SJSA1 (cell line): ENCODE measurements at places on chromosomes 6 and 20. TPM values are rescaled to one million over a fixed set of nuclear protein-coding genes. Genes with fewer than 3 reads are reported as not detected.
A peak's percentile ranks its signal among the peaks of the same experiment; 100 is the strongest.

DNA sequence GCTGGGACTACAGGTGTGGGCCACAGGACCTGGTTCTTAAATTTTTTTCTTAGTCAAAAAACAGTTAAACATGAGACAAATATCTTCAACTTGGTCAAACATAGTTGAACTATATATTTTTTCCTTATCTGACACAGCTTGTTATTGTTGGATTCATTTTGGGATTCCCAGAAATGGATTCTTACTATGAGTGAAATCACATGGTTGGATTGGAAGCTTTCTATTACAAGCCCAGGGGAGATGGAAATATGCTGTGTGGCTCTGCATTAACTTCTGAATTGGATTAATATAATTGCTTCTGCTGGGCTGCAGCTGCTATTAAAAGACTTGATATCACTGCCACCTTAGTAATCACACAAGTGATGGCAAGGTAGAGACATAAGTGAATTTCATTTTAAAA is 126.4 kb upstream of the DUSP22 start:
- no peak for DNase-seq

- DNase-seq = no peak
These were observed 65.6 kb upstream of the ARMH2 start for GRCh38 chr6:24864343-24864742.

- no peak for DNase-seq
These were observed 11.0 kb downstream of the PANK2 start for GRCh38 chr20:3900187-3900604.

- no peak for DNase-seq
These were observed 27.6 kb downstream of the NCOA5 start for GRCh38 chr20:46062151-46062550.

GRCh38 chr20:57702091-57702490 is 7.7 kb downstream of the PMEPA1 start:
- DNase-seq = no peak

The PAK5 gene
- not detected in 2 replicates for total RNA-seq

DNA sequence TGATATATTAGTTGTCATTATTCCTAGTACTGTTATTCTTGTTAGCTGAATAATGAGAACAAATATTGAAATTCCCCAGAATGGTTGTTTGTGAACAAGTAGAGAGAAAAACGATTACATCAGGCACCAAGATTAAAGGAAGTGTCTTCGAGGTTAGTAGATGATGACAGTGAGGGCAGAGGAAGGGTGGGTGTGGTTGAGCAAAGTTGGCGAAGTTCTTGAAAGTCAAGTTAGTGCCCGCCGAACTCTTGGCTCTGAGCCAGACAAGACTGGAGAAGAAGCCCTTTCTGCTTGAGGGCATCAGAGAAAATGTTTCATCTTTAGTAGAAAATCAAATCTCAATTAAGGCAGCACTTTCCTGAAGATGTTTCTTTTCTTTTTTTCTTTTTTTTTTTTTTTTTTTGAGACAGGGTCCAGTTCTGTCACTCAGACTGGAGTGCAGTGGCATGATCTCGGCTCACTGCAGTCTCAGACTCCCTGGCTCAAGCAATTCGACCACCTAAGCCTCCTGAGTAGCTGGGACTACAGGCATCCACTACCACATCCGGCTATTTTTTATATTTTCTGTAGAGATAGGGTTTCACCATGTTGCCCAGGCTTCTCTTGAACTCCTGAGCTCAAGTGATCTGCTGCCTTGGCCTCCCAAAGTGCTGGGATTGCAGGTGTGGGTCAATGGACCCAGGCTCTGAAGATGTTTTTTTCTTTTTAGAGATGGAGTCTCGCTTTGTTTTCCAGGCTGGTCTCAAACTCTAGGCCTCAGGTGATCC is 77.1 kb downstream of the SGK1 start:
- DNase-seq = no peak

DNA sequence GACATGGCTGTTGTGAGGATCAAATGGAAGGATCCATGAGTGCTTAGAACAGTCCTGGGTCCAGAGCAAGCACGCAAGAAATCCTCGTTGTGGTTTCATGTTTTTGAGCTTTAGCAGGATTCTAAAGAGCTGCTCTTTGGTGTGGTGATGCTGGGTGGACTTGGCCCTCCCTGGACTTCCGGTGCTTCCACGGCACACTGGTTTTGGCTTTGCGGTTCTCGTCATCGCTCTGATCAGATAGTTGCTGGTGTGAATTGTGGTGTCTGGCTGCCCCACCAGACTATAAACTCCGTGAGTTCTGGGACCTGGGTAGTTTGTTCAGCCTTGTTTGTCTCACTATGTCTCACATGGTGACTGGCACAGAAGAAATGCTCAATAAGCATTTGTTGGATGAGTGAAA is 3.3 kb downstream of the HNF4A start:
- no peak for DNase-seq

- DNase-seq = no peak
These were observed 172.1 kb upstream of the PROKR2 start for GRCh38 chr20:5488823-5489222.

GRCh38 chr6:24455061-24455460 is 34.3 kb downstream of the GPLD1 start:
- no peak for DNase-seq

The TRIM31 gene
- not detected in 2 replicates for total RNA-seq

- DNase-seq = no peak
These were observed 26.1 kb downstream of the CGA start for GRCh38 chr6:87068795-87069194.

- no peak for DNase-seq
These were observed 22.5 kb upstream of the PTGIS start for GRCh38 chr20:49590163-49591017.

The DSP gene
- 0.08 TPM in 1 of 2 replicates, not detected in the other for total RNA-seq

The BPIFB2 gene
- not detected in 2 replicates for total RNA-seq

The RAB44 gene
- total RNA-seq = not detected in 2 replicates

DNA sequence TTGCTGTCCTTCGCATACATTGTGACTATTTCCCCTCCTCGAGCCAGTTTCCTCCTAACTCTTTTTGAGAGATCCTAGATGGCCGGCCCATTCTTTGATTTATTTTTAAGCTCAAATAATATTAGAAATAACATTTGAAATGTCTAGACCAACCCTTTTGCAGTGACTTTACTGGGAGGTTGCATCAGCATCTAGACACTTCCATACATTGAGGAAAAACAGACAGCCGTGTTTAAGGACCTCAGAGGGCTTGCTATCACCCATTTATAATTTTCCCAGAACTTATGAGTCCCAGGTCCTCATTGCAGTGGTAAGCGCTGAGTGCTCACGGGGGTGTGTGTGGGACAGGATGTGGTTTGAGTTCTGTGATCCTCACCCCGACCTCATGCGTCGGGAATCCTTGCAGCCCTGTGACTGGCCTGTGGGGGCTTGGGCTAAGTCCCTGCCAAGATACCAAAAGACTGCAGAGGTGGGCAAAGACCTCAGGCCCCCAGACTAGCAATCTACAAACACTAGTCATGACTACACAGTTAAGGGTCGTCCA is at the start of gene GPX5:
Gene GPX5, plus strand, starts transcription at position 386 of the 544 bp plus-strand sequence. Its CDS starts 133 bp downstream, at position 519.
- no peak for DNase-seq

The CST11 gene
- not detected in 2 replicates for total RNA-seq

GRCh38 chr20:33923740-33924139 is 70.0 kb upstream of the RALY start:
- no peak for DNase-seq

The PDYN gene
- 0.05 TPM in 1 of 2 replicates, not detected in the other for total RNA-seq

- DNase-seq = no peak
These were observed 17.4 kb downstream of the CNBD2 start for GRCh38 chr20:35985806-35986205.

DNA sequence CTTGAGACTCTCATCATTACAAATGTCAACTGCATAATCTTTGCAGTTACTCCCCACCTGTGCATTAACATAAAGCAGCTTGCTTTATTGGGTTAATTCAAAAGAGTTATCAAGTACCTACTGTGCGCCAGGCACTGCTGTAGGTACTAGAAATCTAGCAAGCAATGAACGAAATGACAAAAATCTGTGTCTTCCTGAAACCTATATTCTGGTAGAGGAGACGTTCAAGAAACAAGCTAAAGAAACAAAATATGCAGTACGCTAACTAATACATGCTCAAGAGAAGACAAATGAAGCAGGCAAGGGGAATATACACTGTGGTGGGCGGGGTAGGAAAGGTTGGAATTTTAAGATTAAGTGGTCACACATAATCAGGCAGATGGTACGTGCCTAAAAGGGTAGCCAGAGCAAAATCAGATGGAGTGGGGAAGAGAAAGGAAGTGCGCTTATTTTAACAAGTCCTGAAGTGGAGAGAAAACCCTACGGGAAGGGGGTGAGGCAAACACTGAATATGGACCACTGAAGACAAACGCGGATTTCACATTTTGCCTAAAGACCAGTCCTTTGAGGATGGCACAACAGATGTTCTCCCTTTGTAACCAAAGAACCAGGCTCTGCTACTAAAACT is 1.2 kb downstream of the ELOVL2 start:
- no peak for DNase-seq

DNA sequence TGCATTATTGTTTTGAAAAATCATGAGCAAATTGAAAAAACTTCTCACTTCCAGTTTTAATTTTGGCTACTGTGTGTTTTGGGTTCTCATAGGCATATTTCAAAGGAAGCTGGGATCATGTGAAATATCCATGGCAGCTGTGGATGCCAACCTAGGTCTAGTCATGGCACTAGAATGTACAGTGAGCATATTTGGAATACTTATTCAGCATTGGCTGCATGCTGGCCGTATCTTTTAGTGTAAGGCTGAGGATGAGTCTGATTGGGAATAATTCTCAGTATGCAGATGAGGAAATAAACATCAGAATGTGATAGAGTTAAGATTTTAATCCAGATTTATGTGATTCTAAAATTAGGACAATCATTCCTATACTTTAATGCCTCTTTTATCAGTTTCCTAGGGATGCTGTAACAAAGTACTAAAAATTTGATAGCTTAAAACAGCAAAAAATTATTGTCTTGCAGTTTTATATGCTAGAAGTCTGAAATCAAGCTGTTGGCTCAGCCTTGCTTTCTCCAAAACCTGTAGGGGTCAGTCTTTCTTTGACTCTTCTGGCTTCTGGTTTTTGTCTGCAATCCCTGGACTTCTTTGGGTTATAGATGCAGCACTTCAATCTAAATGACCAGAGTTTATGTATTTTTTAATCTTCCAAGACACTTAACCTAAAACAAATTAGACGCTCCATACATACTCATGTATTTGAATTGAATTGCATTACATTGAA is 37.7 kb upstream of the DEFB112 start:
- peak; percentile 53 for DNase-seq

The KCNK16 gene
- not detected in 2 replicates for total RNA-seq

The VNN1 gene
- not detected in 2 replicates for total RNA-seq

The EYA2 gene
- 0.08 TPM in 1 of 2 replicates, not detected in the other for total RNA-seq
